ENCODE measurements at places on chromosomes 3 and 15.

DNA sequence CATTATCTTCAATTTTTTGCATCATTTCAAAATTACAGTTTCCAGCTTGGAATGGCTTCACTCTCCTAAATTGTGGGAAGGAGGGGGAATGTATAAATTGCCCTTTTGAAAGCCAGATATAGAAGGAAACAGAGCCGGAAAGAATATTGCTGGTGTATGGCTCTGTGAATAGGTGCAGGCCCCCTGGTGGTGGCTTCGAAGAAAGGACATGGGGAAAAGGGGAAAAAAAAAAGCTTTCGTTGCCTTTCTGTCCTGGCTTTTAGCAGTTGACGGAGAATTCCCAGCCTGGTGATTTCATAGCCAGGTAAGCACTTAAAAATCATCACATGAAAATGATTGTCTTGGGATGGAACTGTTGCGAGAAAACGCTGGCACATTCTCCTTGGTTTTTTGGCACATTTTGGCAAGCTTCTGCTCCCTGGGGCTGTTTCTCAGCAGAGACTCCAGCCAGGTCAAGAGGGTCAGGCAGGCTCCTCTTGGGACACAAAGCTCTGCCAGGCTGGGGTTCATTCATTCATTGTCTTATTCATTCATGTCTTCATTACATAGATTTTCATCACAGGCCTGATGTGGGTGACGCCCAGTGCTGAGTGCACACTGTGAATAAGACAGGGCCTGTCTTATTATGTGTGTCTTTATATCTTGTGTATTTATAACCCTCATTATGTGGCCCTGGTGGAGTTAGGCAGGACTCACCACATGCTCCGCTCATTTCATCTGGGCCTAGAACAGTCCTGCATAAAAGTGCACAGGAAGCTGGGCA, 300.0 kb upstream of the TPM1 start:
- DNase-seq = peak; percentile 67

GRCh38 chr3:191220908-191221307, 21.9 kb downstream of the OSTN start:
- no peak for DNase-seq

- no peak for DNase-seq
Observed at GRCh38 chr3:158085931-158086330, 20.3 kb downstream of the SHOX2 start.

DNA sequence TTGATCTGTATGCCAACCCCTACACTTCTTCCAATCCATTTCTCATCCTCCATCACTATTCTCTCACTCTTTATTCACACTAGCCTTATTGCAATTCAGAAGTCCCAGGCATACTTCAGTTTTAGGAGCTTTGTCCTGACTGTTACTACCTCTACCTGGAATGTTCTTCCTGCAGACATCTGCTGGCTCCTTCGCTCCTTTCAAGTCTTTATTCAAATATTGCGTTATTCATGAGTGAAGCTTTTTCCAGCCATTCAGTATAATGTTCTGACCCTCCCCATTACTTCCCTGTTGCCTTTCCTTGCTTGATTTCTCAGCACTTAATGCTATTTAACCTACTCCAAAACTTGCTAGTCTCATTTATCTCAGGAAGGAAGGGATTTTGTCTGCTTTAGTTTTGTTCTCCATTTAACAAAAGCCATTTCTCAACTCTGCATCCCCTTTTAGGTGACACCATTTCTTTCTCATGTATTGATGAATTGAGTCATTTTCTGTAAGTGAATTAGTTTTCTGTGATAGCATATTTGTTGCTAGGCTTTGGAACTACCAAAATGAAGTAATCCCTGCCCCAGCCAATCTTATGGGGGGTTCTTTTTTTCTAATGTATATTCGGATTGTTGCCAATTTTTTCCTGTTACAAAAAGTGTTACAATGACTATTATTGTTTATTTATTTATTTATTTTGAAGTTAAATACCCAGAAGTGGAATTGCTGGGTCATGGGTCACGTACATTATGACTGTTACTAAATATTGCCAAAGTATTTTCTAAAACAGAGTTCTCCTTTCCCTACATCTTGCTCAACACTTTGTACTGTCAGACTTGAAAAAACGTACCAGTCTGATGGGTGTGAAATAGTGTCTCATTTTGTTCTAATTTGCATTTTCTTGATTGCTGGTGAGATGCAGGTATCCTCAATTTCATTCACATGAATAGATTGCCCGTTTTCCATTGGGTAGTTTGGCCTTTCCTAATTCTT, 9.4 kb downstream of the ATP11B start:
- DNase-seq = no peak

DNA sequence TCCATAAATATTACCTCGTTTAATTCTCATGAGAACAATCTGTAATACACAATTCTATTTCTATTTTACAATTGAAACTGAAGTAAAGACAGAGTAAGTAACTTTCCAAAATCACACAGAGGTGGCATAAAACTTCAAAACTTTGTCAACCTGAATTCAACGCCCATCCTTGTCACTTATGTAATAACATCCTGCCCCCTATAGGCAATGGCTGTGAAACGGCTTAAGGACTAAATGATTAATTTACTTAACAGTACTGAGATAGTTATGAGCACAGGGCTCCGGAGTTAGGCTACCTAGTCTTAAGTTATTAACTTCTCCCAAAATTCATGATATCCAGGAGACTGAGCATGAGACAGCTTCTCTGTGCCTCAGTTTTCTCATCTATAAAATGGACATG, 293.1 kb upstream of the CHRM5 start:
- peak; percentile 18 for DNase-seq

DNA sequence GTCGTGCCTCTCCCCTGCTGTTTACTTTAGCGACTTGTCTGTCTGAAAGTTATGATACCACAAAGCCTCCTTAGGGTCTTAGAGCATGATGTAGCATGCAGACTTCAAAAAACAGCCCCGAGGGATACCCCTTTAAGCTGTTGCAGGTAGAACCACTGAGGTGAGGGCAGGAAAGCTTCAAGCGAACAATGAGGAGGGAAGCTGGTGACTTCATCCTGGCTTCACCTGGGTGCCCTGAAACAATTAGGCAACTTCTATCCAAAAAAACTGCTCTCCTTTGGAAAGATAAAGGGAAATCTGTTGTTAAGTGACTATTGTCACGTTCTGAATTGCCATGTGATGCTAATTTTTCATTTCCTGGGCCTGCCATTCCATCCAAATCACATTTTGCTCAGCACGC, 231.6 kb downstream of the SOX2 start:
- no peak for DNase-seq

DNA sequence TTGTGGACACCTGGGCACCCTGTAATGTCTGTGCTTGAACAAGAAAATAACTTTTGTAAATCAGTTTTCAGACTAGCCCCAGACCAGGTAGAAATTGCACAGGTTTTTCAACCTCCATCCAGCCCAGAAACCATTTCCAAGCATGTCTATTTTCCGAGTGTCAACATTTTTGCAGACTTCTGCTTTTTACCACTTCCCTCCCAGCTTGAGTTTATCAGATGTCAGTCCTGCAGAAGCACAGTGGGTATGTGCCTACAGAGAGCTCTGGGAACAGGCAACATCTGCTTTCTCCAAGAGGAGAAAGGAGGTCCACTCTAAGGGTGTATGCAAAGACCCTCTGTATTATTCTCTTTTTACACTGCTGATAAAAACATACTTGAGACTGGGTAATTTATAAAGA, 83.9 kb downstream of the LRRK1 start:
- DNase-seq = no peak

DNA sequence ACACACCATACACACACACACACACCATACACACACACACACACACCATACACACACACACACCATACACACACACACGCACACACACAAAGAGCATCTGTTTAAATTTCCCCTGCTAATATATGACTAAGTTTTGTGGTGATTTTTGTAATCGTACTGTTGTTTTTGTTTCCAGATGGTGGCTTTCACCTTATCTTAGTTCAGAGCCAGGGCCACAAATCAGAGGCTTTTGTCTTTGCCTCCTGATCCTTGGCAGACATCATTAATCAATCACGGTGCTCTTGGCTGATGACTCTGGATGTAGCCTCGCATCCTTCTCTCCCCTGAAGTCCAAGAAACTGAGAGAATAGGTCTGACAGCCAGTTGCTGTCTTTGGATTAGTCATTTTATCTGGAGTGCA, 52.1 kb downstream of the EDEM1 start:
- DNase-seq = no peak

- DNase-seq = no peak
Observed at GRCh38 chr3:128681369-128681829, 30.8 kb upstream of the RPN1 start.

DNA sequence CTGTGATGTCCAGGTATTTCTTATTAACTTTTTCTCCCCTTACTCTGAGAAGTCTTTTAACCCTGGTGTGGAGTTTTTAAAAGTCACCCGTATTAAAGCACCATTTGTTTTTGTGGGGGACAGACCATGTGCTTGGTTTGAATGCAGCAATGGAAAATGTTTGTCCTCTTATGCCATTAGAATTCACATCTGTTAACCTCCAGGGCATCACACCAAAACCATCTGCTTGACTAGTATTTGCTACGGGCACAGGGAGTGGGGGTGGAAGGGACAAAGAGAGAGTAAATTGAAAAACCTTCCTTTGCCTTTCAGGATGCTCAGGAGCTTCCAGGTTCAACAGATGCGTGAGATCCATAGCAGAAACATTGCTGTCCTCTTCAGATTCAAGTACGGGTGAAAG, 61.4 kb upstream of the GOLGA8B start:
- DNase-seq = no peak

- peak; percentile 57 for DNase-seq
Observed at GRCh38 chr15:85730001-85730820, 64.5 kb downstream of the KLHL25 start.

DNA sequence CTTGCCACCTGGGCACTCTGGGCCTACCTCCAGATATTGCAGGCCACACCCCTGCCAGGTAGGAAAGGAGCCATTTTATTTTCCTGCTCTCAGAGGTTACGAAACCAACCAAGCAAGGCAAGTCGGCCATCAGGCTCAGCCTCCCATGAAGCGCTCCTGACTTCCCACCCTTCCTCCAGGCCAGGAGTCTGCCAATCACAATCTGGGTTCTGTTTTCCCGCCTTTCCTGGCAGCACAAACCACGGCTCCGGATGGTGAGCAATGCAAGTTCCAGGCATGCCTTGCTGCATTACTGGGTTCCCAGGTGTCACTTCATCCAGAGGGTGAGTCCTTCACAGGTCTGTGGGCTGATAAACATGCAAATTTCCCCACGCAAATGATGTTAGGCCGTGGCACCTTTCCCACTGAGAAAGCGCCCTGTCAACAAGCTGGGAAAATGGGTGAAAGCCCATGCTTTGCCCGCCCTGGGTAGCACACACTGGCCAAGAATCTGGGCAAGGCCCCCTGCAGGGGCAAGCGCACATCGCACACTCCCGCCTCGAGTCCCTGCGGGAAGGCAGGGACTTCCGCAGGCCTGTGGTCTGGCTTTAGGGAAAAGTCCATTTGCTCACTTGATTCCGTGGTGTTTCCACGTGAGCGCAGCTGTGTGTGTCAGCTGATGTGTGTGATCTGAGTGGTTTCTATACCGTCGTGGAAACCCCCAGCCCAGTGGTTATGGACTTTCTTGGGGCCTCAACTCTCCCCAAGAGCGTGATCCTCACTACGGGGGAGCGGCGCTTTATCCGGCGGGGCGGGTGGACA, 61.6 kb upstream of the RYK start:
- peak; percentile 16 for DNase-seq

GRCh38 chr3:10558736-10559135, 53.4 kb upstream of the ATP2B2 start:
- no peak for DNase-seq

- peak; percentile 97 for DNase-seq
Observed at GRCh38 chr3:101676216-101676764, 642 bp downstream of the ZBTB11 start.

- no peak for DNase-seq
Observed at GRCh38 chr15:83462953-83463433, 15.9 kb downstream of the SH3GL3 start.

GRCh38 chr3:121482660-121483059, 63.1 kb downstream of the POLQ start:
- DNase-seq = no peak

DNA sequence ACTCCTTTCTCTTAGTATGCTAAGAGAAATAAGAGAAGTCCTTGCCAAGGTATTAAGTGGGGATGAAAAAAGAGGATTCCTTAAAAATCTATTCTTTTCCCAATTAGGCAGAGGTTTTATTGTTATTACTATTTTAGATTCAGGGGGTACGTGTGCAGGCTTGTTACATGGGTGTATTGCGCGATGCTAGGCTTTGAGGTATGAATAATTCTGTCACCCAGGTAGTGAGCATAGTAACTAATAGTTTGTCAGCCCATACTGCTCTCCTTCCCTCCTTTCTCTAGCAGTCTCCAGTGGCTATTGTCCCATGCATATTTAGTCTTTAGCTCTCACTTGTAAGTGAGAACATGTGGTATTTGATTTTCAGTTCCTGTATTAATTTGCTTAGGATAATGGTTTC, 83.9 kb downstream of the LEKR1 start:
- no peak for DNase-seq

- DNase-seq = no peak
Observed at GRCh38 chr3:43079536-43080332, 26.1 kb downstream of the POMGNT2 start.

DNA sequence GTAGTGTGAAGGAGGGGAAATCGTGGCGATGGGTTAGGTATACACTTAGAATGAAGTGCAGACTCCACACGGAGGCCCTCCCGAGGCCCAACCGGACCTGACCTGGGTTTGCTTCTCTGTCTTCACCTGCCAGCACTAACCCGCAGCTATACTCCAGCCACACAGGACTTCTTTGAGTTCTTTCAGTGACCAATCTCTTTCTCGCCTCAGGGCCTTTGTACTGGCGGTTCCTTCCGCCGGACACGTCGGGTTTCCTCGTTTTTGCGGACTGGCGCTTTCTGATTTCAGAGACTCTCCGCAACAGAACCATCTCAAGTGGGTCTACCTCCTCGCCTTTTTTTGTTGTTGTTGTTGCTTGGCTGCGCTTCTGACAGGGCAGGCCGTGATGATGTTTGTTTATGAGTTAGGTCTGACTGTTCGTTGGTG, at the start of gene NEIL1:
TSS of gene NEIL1 (plus strand) at position 244 of the 426 bp plus-strand sequence. CDS start 1,867 bp downstream, outside the sequence.
- no peak for DNase-seq

DNA sequence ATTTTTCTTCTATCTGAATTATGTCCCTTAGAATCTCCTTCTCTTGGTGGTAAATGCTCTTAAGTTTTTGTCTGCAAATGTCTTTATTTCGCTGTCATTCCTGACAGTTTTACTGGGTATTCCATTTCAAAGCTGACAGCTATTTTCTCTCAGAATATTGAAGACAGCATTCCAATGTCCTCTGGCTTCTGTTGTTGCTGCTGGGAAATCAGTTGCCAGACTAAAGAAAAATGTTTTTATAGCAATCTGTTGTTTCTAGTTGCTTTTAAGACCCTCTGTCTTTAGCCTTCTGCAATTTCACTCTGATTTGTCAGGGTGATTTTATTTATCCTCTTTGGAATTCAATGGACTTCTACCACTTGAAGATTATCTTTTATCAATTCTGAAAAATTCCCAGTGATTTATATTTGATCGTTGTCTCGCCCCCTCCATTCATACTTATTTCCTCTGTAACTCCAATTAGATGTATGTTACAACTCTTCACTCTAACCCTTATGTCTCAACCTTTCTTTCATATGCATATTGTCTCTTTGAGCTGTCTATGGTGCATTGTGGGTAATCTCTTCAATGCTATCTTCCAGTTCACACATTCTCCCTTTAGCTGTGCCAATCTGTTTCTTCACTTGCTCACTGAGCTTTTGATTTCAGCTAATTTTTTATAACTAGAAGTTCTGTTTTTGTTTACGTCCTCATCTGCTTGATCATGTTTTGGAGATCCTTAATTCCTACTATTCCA, 23.5 kb downstream of the UBXN7 start:
- DNase-seq = no peak
